T-helper 2 cell (primary cell): ENCODE measurements at places on chromosomes 13 and 19.

GRCh38 chr13:69180034-69180433 is 927.6 kb upstream of the ATXN8OS start:
- DNase-seq = no peak

GRCh38 chr13:51235186-51235585 is 13.0 kb downstream of the FAM124A start:
- DNase-seq = no peak

GRCh38 chr19:18863843-18864362 is 32.1 kb downstream of the CERS1 start:
- no peak for DNase-seq

- no peak for DNase-seq
These were observed 122.1 kb downstream of the COG6 start for GRCh38 chr13:39777527-39778061.

GRCh38 chr13:28237944-28238343 is 99.6 kb downstream of the PAN3 start:
- no peak for DNase-seq

DNA sequence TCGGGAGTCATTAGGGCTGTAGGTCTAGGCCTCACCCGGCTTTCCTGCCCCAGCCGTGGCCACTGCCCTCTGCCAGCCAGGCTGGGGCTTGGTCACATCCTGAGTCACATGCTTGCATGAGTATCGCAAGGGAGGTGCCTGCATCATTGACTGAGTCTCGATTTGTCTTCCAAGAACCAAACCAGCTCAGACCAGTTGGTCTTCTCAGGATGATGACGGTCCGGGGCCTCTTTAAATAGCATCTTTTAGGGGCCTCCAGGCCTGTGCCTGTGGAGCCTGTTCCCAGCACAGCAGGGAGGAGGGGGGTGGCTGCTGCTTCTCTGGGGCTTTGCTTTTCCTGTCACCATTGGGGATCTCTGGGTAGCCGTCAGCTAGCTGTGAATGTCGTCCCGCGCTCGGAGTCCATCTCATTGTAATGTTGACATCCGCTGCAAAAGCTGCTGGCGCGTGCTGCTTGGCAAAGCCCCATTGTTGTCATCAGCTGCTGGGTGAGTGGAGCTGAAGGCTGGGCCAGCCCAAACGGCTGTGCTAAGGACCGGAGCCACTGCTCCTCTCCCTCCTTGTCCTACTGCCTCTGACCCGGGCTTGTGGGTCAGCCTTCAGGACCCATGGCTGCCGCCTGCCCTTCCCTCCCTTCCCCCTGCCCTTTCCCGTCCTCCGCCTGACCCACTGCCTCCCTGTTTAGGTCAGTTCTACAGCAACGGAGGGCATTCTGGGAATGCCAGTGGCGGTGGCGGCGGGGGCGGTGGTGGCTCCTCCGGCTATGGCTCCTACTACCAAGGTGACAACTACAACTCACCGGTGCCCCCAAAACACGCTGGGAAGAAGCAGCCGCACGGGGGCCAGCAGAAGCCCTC is 14.3 kb upstream of the QTRT1 start:
- DNase-seq = no peak

DNA sequence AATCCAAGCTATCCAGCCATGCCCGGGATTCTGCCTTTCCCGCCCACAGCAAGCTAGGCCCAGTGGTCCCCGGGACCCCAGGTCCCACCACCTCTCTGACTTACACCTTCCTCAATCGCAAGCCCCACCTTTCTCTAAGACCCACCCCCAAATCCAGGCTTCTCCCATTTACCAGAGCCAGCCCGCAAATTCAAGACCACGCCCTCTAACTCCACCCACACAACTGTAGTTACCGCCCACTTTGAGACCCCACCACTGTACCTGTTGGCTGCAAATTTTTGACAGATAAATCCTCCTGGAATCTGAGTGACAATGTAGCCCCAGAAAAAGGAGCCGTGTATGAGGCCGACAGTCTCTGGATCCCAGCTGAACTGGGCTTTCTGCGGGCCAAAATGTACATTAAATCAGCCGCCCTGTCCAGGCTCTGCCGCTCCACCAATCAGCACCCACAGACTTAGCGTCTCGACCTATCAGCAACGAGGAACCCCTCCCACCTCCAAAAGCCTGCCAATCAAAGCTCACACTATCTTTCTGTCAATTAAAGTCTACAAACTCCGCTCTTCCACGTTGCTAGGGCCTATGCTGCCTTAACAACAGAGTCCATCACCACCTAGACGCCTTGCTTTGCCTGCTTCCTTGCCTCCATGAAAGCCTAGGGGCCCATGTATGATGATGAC is 6.3 kb downstream of the SLC17A7 start:
- DNase-seq = no peak

GRCh38 chr19:39941615-39942365 is 7.4 kb upstream of the FCGBP start:
- DNase-seq = peak; percentile 84

DNA sequence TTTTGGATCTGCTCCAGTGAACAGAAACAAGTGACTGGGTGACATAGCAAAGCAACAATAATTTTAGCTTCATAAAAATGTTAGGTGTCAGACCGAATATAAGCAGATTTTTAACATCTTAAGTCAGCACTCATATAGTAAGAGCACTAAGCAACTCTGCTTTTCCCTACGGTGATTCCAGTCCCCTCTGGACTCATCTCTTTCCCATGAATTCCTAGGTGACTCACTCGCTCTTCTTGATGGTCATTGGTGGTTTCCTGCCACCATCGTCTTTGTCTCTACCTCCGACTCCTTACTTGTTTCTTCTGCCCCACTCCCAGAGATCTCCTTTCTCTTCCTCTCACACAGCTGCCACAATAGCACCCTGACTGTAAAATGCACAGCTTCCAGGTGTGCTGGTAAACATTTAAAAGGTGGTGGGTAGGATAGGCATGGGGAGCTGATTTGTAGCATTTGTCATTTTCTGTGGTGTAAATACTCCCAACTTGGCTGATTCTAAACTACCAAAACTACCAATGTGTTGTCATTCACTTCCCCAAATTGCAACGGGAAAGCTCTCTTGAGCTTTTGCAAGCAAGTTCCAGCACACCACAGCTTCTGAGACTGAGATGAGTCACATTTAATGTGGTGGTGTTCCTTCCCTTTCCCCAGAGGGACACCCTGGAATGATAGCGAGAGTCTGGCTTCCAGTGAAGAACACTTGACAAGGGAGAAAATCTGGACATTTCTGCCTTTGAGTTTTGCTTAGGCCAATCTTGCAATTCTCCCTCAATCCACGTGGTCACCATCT is 42.8 kb upstream of the CLDN10 start:
- DNase-seq = no peak

DNA sequence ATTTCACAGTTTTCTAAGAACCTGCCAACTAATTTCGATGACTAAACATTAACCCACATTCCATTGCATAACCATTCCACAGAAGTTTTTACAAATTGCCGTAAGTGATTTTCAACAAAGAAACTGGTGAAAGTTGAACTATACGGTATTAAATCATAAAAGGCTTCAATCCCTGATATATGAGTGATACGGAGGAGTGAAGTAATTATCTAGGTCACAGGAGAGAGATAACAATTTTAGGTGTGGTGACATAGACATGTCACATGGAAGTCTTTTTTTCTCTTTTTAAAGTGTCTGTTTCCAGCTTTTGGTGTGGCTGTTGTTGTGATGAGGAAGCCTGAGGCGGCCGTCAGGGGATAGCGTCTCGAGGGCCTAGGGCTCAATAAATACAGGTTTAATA is 29.4 kb downstream of the TBC1D4 start:
- DNase-seq = no peak

DNA sequence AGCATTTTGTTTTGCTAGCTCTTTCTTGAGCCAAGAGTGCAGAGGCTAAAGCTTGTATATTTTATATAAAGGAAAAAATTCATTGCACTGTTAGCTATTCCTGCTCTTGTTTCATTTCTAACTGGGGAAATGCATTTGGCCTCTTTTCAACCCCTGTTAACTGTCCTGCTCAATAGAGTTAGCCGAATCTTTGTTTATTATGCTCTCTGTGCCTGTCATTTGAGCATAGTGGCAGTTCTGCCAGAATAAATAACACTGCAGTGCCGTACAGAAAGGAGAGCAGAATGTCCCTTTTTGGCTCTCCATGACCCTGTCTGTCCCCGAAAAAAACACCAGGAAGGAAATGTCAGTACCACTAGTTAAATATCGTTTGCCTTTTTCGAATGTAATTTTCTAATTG is 350.8 kb downstream of the MYO16 start:
- DNase-seq = no peak

DNA sequence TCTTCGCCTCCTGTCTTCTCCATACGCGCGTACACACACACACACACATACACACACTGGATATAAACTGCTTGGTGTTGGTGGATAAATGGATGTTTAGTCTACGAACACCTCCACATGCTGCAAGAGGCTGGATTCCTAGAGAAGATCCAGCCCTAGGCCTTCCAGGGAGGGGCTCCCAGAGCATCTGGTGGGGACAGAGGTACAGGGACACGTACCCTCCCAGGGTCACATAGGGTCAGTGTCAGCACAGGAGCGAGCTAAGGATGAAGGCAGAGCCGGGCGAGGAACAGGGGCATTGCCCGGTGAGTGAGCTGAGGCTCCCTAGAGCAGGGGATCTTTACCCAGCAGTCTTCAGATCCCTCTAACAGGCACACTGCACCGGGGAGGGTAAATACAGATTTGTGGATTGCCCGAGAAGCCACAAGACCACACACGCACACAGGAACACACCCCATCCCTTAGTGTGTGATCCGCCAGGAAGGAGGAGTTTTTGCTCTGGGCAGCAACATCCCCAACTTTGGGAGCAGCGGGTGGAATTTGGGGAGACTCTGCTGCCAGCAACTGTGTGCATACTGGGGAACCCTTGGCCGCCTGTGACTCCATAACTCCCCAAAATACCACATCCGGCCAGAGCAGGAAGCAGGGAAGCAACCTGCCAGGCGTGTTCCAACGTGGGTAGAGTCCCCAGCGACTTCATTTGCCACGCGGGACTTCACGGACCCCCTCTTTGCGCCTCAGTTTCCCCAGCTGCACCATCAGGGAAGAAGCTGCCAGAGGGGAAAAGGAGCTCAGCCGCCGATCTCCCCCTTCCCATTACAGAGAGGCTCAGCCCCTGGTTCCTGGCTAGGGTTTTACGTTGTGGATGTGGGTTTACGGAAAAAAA is 5.8 kb upstream of the TLE2 start:
- DNase-seq = peak; percentile 33

DNA sequence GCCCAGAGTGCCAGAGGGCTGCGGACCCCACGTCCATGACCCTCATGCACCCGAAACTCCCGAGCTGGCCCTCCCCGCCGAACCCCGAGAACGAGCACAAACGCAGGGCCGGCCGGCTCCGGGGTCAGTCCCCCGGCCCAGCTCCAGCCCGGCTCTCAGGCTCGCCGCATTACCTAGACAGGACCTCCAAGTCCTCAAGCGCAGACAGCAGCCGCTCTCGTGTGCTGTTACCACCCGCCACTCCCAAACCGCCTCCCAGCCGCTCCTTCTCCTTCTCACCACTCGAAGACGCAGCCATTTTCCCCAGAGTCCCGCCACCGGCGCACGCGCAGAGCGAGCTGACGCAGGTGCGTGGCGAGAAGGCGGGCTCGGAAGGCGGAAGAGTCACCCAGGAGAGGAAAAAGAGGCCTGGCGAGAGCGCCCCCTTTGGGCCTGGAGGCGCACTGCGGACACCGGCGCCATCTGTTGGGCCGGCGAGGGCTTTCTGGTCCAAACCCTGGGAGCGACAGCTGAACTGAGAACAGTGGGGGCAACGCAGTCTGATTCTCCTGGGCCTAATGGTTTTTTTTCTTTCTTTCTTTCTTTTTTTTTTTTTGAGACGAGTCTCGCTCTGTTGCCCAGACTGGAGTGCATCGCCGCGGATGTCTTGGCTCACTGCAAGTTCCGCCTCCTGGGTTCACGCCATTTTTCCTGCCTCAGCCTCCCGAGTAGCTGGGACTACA is at the start of gene MED4:
Gene MED4, minus strand, starts transcription at position 324 of the 722 bp plus-strand sequence. Its CDS starts 26 bp downstream, at position 298.
- peak; percentile 94 for DNase-seq

- peak; percentile 14 for DNase-seq
These were observed 6.9 kb downstream of the RAB8A start for GRCh38 chr19:16118489-16119033.

DNA sequence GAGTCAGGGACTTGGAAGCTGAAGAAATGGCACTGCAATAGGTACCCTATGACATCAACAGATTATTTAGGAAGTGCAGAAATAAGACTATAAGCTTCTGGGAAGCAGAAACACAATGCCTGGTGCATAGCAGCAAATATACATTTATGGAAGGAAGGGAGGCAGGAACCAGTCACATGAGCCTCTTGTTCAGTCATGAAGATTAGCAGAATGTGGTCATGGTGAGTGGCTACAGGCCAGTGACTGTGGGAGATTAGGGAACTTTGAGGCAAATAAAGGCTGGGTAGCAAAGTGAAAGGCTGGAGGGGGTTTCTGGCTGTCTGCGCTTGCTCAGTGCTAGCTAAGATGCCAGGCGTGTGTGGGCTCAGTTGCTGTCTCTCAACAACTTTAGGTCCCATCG is 96.3 kb downstream of the EPSTI1 start:
- DNase-seq = no peak

DNA sequence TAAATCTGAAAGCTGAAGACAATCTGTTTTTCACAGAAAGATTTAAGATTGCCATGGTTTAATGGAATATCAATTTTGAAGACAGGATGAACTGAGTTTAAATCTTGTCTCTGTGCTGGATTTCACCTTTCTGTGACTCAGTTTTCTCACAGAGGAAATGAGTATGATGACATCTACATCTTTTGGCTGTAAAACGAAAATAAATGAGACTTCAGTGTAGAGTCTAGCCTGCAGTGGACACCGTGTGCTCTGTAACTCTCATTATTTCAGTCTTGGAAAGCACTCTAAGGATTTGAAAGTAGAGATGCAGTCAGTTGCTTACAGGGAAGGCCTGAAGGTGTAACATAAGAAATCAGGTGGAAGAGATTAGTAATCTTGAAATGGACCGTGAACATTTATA is 150.4 kb downstream of the NALCN start:
- no peak for DNase-seq

GRCh38 chr13:43058831-43059230 is 35.4 kb downstream of the DNAJC15 start:
- DNase-seq = no peak

DNA sequence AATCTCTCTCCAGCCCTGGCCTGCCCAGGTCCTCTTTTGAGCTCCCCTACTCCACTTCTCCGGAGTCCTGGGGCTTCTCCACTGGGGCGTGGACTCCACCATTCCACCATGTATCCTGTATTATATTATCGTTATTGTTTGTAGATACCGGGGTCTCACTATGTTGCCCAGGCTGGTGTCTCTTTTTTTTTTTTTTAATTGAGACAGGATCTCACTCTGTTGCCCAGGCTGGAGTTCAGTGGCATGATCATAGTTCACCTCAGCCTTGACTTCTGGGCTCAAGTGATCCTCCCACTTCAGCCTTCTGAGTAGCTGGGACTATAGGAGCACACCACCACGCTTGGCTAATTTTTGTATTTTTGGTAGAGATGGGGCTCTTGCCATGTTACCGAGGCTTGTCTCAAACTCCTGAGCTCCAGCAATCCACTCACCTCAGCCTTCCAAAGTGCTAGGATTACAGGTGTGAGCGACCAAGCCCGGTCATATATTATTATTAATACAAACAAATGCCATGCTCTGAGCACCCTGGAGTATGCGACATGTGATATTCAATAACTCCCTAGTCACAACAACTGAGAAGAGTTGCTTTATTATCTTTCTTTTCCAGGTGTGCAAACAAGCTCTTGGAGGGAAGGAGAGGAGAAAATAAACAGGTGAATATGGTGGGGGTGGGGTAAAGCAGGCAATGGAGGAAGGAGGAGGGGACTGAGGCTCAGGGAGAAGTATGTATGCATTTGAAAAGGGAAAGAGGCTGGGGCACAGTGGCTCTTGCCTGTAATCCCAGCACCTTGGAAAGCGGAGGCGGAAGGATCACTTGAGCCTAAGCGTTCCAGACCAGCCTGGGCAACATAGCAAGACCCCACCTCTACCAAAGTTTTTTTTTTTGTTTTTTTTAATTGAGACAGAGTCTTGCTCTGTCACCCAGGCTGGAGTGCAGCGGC is 2.8 kb upstream of the CERS4 start:
- DNase-seq = no peak
